ENCODE measurements at places on chromosomes 3 and 15. TPM values are rescaled to one million over a fixed set of nuclear protein-coding genes. Genes with fewer than 3 reads are reported as not detected.

The EXD1 gene
- not detected for total RNA-seq

The CCRL2 gene
- not detected for total RNA-seq

GRCh38 chr15:77493324-77493907 is 72.7 kb downstream of the HMG20A start:
- H3K27me3 ChIP-seq, result no peaks in the 10 kb centered on the region
- H3K4me1 ChIP-seq, result peaks cover 54% of the 10 kb centered on the region
- no peak overlapping the region for H3K27ac ChIP-seq
- no peaks in the 10 kb centered on the region for H3K36me3 ChIP-seq
- H3K4me3 ChIP-seq, result no peak overlapping the region

DNA sequence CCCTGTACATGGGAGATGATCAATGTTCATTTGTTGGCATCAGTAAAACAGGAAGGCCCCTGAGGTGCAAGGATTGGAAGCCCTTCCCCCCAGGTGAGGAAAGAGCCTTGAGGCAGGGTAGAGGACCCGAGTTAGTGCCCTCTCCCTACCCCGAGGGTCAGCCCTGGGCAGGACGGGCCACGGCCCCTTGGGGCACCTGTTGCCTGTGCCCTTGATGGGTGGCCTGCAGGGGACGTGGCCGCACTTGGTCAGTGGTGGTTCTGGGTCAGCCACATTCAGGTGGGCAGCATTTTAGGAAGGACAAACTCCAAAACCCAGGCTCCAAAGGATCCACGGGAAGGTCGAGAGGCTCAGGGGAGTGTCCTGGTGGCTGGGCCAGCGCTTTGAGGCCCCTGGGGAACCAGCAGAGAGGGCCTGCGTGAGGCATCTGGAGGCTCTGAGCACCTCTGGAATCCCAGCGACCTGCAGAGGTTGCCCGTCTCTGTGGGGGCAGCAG is 15.8 kb upstream of the RPUSD3 start:
- H3K27ac ChIP-seq, result no peak overlapping the region
- no peaks in the 10 kb centered on the region for H3K4me1 ChIP-seq
- DNase-seq, result no peak
- no peak overlapping the region for H3K4me3 ChIP-seq

The WNT5A gene
- 298 TPM for total RNA-seq

DNA sequence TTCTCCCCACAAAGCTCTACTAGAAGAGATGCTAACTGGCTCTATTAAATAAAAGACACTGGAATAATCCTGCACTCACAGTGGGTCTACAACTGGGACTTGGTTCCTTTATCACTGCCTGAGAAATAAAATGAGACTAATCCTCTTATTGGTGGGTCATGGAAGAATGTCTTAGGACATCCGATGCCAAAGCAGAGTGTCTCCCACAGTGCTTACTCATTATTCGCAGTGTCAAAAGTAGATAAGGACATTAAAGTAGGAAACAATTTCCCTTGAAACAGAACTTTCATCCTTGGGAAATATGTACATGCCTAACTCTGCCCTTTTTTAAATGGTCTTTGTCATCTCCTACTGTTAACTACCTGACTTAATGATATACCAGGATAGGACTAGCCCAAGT is 71.5 kb downstream of the GSK3B start:
- H3K27me3 ChIP-seq, result no peaks in the 10 kb centered on the region
- H3K4me1 ChIP-seq, result peaks cover 23% of the 10 kb centered on the region
- H3K27ac ChIP-seq, result no peak overlapping the region
- peak; percentile 23 for DNase-seq
- no peaks in the 10 kb centered on the region for H3K36me3 ChIP-seq

The EEFSEC gene
- total RNA-seq, result 3.7 TPM

- peaks cover 55% of the 10 kb centered on the region for H3K4me1 ChIP-seq
- peak overlapping the region; percentile 83 for H3K27ac ChIP-seq
- no peaks in the 10 kb centered on the region for H3K27me3 ChIP-seq
- no peaks in the 10 kb centered on the region for H3K36me3 ChIP-seq
Observed at GRCh38 chr3:45055411-45056143, 29.5 kb downstream of the CLEC3B start.

The UBA3 gene
- total RNA-seq, result 64.0 TPM

GRCh38 chr15:42133356-42133755 is 23.1 kb downstream of the PLA2G4F start:
- H3K27ac ChIP-seq, result no peak overlapping the region
- peaks cover 30% of the 10 kb centered on the region for H3K27me3 ChIP-seq
- no peak overlapping the region for H3K4me3 ChIP-seq
- no peak for DNase-seq
- H3K4me1 ChIP-seq, result no peaks in the 10 kb centered on the region
- no peaks in the 10 kb centered on the region for H3K36me3 ChIP-seq

- peak; percentile 35 for DNase-seq
- H3K27me3 ChIP-seq, result no peaks in the 10 kb centered on the region
- no peak overlapping the region for H3K27ac ChIP-seq
- no peak overlapping the region for H3K4me3 ChIP-seq
Observed at GRCh38 chr3:9499455-9500107, 54.0 kb downstream of the LHFPL4 start.

DNA sequence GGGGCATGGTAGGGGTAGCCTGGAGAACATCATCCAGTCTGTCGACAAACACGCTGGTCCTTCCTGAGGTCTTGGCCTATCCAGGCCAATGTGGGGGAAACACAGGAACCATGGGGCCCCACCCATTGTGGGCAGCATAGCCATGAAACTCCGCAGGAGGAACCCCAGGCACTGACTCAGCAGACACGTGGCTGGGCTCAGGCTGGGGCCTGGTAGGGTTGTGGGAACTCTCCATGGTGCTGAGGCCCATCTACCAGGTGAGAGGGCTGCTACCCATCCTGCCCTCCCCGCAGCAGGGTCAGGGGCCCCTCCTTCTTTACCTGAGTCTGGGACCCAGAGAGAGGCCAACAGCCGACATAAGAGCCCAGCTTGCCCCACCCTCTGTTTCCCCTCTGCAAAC is 22.6 kb upstream of the CACNA2D2 start:
- no peaks in the 10 kb centered on the region for H3K36me3 ChIP-seq
- H3K4me3 ChIP-seq, result no peak overlapping the region
- H3K27ac ChIP-seq, result no peak overlapping the region
- peak; percentile 67 for DNase-seq
- H3K27me3 ChIP-seq, result peaks cover 18% of the 10 kb centered on the region

The EIF4E3 gene
- 1.1 TPM for total RNA-seq

GRCh38 chr15:71237456-71238188 is 122.4 kb downstream of the THSD4 start:
- peak; percentile 100 for DNase-seq
- H3K4me3 ChIP-seq, result no peak overlapping the region
- peaks cover 20% of the 10 kb centered on the region for H3K4me1 ChIP-seq
- peaks cover 6% of the 10 kb centered on the region for H3K36me3 ChIP-seq
- H3K27ac ChIP-seq, result peak overlapping the region; percentile 82

DNA sequence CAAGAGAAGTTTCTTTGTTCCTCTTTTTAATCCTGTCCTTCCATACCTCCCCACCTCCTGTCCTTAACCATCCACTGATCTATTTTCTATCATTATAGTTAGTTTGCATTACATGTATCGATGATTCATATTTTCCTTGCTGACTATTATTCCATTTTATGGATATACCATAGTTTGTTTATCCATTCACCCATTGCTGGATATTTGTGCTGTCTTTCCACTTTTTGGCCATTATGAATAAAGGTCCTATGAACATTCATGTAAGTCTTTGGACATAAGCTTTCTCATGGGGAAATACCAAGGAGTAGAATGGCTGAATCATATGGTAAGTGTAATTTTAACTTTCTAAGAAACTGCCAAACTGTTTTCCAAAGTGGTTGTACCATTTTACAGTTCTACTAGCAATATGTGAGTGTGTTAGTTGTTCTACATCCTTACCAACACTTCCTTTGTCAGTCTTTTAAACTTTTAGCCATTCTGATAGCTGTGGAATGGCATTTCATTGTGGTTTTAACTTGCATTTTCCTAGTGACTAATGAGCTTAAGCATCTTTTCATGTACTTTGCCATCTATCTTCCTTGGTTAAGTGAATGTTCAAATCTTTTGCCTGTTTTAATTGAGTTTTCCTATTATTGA is 11.7 kb downstream of the ATP6V1A start:
- H3K4me1 ChIP-seq, result 0 out of 2 replicates have a peak, but pooled peaks cover 4% of the 10 kb centered on the region
- DNase-seq, result peak; percentile 65

DNA sequence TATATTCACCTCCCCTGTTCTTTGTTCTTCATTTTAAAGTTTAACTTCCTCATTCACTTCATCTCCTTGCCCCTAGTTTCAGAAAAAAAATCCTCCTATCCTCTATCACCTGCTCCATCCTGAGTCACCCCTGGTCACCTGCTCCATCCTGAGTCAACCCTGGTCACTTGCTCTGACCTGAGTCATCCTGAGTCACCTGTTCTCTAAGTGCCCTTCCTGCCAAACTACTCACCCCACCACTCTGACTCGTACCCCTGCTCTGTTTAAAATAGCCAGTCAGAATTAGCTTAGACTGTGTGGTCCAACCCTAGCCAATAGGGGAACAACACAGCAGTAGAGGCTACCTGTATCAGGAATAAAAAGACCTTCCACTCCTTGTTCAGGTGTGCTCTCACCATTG is 716.9 kb downstream of the ZBBX start:
- H3K27ac ChIP-seq, result no peak overlapping the region
- no peaks in the 10 kb centered on the region for H3K4me1 ChIP-seq
- H3K4me3 ChIP-seq, result no peak overlapping the region
- no peaks in the 10 kb centered on the region for H3K36me3 ChIP-seq

- peak; percentile 92 for DNase-seq
- H3K4me1 ChIP-seq, result peaks cover 43% of the 10 kb centered on the region
- no peaks in the 10 kb centered on the region for H3K36me3 ChIP-seq
- H3K27ac ChIP-seq, result peak overlapping the region; percentile 63
Observed at GRCh38 chr3:57803647-57804081, 47.6 kb downstream of the SLMAP start.
